ENCODE measurements at places on chromosomes 12 and 14.

DNA sequence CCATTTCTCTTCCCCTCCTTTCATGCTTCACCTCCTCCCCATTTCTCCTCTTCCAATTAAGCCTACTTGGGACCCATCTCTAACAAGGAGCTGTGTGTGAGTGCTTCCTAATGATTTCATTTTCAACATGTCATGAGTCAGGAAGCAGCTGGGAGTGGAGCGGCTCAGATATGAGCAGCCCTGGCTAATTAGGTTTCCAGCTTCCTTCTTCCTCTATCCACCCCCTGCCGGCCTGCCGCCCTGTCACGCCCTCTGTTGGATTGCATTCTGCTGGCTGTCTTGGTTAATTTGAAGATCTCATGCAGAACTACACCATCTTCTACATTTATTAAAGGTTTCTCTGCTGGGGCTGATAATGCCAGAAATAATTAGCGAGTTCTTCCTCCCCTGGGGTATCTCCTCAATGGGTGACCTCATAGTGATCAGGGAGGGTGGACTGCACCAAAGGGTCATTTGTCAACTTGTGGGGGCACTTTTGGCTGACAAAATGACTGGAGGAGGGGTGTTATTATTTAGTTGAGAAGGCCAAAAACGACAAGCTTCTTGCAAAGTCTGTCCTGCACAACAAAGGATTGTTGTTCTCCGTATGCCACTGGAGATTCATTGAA, 300.9 kb upstream of the SRRM4 start:
- no peak for DNase-seq

DNA sequence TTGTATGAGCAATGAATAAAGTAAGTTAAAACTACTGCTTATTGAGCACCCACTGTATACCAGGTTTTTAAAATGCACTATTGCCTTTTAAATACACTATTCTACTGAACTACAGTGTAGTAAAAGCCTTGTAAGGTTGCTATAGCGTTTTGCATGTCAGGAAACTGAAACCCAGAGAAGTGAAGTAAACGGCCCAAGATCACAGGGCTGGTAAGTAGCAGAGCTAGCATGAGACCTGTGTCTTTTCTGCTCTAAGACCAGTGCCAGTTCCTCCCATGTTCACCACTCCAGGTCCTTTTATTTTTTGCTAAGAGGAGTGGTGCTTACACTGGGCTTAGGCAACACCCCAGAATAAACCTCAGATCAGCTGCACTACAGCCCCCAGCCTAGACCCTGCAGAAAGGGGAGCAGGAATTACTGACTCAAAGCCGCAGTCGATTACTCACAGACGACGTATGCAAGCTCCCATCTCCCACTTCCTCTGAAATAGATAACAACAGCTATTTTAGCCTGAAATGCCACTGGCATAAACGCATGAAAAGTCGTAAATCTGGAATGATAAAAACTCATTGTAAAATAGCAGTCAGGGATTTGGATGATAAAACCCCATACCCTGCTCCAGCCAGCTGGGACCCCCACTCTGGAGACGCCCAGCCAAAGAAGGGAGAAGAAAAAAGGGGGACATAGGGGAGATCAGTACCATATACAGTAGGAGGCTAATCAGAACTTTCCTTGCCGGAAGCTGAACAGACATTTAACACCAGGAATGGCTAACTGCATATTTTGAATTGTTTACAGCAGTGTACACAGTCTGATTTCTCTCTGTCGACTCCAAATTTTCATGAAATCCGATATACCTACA, 108.3 kb downstream of the NUAK1 start:
- DNase-seq = no peak

GRCh38 chr14:50704454-50705010, 36.4 kb upstream of the SAV1 start:
- no peak for DNase-seq

DNA sequence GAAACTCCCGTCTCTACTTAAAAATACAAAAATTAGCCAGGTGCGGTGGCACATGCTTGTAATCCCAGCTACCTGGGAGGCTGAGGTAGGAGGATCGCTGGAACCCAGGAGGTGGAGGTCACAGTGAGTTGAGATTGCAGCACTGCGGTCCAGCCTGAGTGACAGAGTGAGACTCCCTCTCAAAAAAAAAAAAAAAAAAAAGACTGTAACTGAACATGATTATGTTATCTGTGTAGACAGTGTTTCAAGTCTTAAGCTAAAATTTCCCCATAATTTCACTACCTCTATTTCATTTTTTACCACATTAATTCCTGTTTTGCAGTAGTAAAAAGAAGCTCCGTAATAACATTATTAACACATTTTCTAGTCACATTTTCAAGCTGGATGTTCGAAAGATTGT, 5.4 kb downstream of the PLBD1 start:
- no peak for DNase-seq

- no peak for DNase-seq
Measured at GRCh38 chr12:95978351-95978750, 17.8 kb downstream of the HAL start.

DNA sequence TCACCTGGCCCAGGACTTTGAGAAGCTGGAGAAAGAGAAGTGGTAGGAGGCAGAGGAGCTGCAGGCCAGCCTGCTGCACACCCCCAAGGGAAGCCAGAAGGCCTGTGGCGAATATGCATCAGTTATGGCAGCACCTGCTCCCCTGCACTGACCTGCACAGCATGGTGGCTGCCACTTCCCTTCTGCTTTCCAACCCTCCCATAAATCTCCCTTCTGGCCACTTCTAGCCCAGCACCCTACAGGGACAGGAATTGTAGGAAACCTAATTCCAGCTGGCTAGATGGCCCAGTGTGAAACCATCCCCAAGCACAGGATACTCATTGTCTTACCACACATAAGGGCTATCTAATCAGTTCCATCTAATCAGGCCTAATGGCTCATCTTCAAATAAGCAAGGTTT, 136.3 kb downstream of the TBX3 start:
- no peak for DNase-seq

GRCh38 chr12:119594399-119594730, 791 bp downstream of the TMEM233 start:
- DNase-seq = no peak

DNA sequence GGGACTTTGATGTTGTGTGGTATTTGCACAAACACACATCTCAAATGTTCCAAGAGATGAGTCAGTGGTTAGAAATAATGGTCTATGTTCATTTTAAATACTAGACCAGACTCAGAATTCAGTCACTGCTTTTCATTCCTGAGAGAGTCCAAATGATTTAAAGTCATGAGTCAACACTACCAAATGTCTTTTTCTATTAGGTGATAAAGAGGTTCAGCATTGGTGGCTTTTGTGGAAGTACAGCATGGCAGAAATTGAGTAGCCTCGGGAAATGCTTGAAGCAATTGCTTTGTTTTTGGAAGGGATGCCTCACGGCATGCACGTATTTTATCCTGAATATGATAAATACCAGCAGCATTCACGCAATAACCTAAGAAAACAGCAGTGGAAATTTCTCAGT, 115.7 kb downstream of the DIO2 start:
- DNase-seq = no peak

- DNase-seq = no peak
Measured at GRCh38 chr14:72582582-72582981, 311.3 kb downstream of the DPF3 start.

GRCh38 chr12:45557016-45557415, 172.5 kb upstream of the ARID2 start:
- no peak for DNase-seq

DNA sequence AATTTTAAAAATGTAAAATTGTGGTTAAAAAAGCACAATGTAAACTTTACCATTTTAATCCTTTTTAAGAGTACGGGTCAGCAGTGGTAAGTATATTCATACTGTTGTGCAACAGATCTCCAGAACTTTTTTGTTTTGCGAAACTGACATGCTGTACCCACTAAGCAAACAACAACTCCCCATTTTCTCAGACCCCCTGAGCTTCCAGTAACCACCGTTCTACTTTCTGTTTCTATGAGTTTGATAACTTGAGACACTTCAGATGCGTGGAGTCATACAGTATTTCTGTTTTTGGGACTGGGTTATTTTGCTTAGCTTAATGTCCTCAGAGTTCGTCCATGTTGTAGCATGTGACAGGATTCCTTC, 38.0 kb downstream of the CHST11 start:
- DNase-seq = no peak

GRCh38 chr12:129675496-129675895, 228.3 kb downstream of the TMEM132D start:
- DNase-seq = no peak

GRCh38 chr12:125092872-125093680, 27.8 kb downstream of the AACS start:
- no peak for DNase-seq

GRCh38 chr14:81311141-81311540, 89.0 kb downstream of the STON2 start:
- no peak for DNase-seq

DNA sequence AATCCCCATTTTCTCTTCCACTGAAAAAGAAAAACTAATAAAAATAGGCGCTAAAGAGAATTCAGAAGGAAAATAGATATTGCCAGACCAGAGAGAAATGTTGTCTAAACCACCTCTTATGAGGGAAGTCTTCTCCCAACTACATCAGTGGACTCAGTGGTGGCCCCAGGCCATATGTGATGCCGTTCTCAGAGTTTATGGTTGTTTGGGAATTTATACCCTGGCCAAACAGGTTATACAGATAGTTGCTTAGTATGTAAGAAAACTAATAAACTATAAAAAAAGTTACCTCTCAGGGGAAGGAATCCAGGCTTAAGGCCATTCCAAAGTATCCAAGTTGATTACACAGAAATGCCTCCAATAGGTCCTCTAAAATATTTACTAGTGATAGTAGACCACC, 103.4 kb upstream of the RBM19 start:
- DNase-seq = no peak

DNA sequence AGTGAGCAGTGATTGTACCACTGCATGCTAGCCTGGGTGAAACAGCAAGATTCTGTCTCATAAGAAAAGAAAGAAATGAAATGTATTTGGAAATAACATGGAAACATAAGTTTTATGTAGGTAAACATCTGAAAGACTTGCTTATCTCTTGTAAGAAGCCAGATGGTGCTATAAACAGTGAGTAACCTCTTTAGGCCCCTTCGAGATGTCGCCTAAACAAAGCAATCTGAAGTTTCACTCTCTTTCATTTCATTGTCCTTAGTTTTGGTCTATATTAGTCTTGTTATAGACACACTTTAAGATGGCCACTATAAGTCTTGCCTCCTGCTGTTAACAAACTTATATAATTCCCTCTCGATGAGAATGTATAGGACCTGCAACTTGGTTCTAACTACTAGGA, 472.6 kb upstream of the ATP2B1 start:
- DNase-seq = no peak

DNA sequence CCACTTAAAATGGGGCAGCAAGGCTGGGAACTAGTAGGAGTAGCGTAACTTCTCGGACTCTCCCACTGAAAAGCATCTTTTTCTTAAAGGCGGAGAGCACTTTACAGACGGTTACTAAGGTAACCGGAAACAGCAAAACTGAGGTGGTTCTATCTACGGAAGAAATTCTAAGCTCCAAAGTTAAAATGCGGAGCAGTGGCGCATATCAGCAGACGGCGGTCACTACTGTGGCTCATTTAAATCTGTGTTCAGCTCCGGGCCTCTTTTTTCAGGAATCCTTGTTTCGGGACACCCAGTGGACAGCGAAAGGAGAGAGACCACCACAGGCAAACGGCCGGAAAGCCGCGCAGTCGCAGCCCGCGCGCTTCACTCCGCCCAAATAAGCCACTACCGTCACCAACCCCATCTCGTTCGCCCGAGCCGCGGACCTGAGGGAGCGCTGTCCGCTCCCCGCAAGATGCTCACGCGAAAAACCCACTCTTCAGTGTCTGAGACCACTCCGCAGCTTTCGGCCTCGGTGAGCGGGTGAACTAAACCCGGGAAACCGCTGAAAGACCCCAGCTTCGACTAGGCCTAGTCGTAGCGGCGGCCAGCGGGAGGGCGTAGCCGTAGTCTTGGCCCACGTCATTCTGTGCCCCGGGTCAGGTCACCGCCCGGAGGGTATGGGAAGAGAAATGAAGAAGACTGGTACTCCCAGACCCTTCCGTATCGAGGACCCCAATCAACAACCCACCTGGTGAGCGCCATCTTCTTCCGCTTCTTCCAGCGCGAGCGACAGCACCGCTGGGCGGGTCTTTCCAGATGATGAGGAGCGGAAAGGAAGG, at the start of gene SNW1:
Gene SNW1, minus strand, starts transcription at position 776 of the 824 bp plus-strand sequence. Its CDS starts 29 bp downstream, at position 747.
- peak; percentile 80 for DNase-seq

DNA sequence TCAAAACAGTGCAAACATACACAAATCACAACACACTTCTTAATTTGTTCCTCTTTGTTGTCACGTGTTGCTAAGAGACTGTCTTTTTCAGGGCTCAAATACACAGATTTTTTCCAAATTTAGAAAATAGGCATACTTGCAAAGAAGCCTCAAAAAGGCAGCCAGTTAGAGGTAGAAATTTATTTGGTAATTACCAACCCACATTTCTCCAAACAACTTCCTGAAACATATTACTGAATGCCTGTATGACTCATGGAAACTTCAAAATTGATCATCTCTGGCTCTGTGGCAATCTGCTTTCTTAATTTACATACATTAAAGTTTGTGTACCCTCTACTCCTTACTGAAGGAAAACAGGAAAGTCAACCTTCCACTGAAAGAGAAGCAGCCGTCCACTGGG, 36.4 kb downstream of the PPM1H start:
- no peak for DNase-seq

DNA sequence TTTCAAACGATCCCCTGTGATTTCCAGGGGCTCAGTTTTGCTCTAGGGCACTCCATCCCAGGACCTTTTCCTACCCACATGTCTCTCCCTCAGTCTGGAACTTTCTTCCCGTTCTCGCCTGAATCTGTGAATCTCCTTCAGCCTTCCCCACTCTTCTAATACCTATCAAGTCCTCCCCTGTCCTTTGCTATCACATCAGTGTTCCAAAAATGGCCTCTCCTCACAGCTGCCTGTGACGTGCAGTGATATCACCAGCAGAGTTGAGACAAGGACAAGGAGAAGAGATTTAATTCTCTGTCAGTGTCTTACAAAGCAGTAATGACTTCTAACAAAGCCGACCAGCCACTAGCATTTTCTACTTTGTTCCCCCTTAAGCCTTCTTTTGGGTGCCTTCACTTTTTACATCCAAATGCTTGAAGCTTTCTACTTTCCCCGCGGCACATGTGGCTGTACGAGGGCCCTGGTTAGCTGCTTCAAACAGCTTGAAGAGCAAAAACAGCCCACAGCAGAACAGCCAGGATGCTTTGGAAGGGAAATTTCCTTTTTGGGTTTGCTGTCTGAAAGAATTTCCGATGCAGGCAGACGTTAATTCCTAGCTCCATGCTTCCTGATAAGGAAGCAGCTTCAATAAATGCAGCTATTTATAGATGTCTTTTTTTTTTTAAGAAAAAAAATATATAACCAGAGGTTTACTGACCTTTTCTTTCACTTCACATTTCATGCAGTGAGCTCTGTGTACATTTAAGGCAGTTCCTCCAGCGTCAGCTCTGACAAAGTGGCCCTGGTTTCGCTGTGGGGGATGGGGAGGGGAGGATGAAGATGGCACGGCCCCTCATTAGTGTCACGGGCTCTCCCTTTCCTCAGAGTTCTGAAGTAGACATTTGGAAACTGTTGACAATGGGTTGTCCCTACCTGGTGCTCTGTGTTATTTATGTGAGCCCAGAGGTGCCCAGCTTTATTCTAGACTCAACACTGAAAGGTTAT, 109.3 kb downstream of the ETV6 start:
- no peak for DNase-seq

All from stimulated activated CD8-positive, alpha-beta memory T cell treated with anti-CD3 and anti-CD28 coated beads, Interleukin-12 subunit alpha, Interleukin-12 subunit beta, amount 100 ng/mL, for 4 hours (primary cell).